ENCODE measurements at places on chromosomes 1 and 21. TPM values are rescaled to one million over a fixed set of nuclear protein-coding genes. Genes with fewer than 3 reads are reported as not detected.

The POFUT2 gene
- total RNA-seq = 19.6 TPM

The OR10X1 gene
- not detected for total RNA-seq

The PAQR6 gene
- total RNA-seq = 7.3 TPM

The S100A14 gene
- total RNA-seq = not detected

The TTC4 gene
- 19.5 TPM for total RNA-seq

The UCK2 gene
- 23.7 TPM for total RNA-seq

The NDUFS2 gene
- total RNA-seq = 82.1 TPM

The CHIA gene
- not detected for total RNA-seq

The LEFTY1 gene
- total RNA-seq = not detected

The ADGRL2 gene
- not detected for total RNA-seq

The CRABP2 gene
- 1.1 TPM for total RNA-seq

The ARHGEF16 gene
- total RNA-seq = not detected

The FMOD gene
- not detected for total RNA-seq

The GPA33 gene
- total RNA-seq = 2.3 TPM

The C1orf53 gene
- total RNA-seq = 2.0 TPM

The C2CD4D gene
- 0.89 TPM for total RNA-seq

The NBPF4 gene
- total RNA-seq = 0.10 TPM

The S100A8 gene
- not detected for total RNA-seq

The ADORA3 gene
- total RNA-seq = 0.15 TPM

The HSPB7 gene
- total RNA-seq = not detected

The RAP1GAP gene
- total RNA-seq = 0.17 TPM

The CYP4A22 gene
- not detected for total RNA-seq

The TRIM58 gene
- 0.79 TPM for total RNA-seq

The PPOX gene
- 33.6 TPM for total RNA-seq

The PTCH2 gene
- total RNA-seq = 0.94 TPM

The TCP10L gene
- 0.71 TPM for total RNA-seq

The LCE1F gene
- total RNA-seq = not detected

The PLEKHG5 gene
- 1.8 TPM for total RNA-seq

The ETV3L gene
- total RNA-seq = not detected

The TMEM82 gene
- total RNA-seq = not detected

The TCHH gene
- total RNA-seq = 0.05 TPM

The C8B gene
- total RNA-seq = not detected

The LRRC38 gene
- total RNA-seq = not detected

The MPL gene
- not detected for total RNA-seq

The RORC gene
- total RNA-seq = 7.3 TPM

The SYT14 gene
- total RNA-seq = not detected

The LCE2B gene
- total RNA-seq = not detected

The OR2T11 gene
- not detected for total RNA-seq

The CLCNKA gene
- not detected for total RNA-seq

The ZBTB37 gene
- 10.9 TPM for total RNA-seq

Measured in activated CD4-positive, alpha-beta T cell treated with anti-CD3 and anti-CD28 coated beads, Interleukin-2, amount 10 ng/mL, durations not matched to agents 7 days and 5 days (primary cell).